Tibial nerve (tissue), 4 donors: ENCODE measurements at places on chromosomes 4 and X.

DNA sequence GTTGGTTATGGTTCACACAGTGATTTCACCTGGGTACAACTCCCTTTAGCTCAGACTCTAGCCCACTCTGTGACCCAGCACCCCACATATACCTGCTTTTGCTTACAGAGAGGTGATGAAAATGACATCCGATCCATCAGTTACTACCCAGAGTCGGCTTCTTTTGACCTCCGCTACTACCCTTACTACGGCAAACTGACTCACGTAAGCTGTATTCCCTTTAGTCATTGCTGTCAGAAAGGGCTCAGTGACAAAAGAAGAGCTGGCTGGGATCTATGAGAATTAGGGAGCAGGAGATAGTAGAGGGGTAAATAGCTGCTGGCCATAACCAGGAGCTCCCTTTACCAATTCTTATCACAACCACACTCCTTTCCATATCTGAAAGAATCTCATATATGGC, 16.7 kb downstream of the ATP1B4 start:
- H3K27me3 ChIP-seq: no peaks in the 10 kb centered on the region
- H3K27ac ChIP-seq: no peak overlapping the region
- no peaks in the 10 kb centered on the region for H3K36me3 ChIP-seq
- DNase-seq: no peak
- no peaks in the 10 kb centered on the region for H3K4me1 ChIP-seq
- H3K4me3 ChIP-seq: no peak overlapping the region

DNA sequence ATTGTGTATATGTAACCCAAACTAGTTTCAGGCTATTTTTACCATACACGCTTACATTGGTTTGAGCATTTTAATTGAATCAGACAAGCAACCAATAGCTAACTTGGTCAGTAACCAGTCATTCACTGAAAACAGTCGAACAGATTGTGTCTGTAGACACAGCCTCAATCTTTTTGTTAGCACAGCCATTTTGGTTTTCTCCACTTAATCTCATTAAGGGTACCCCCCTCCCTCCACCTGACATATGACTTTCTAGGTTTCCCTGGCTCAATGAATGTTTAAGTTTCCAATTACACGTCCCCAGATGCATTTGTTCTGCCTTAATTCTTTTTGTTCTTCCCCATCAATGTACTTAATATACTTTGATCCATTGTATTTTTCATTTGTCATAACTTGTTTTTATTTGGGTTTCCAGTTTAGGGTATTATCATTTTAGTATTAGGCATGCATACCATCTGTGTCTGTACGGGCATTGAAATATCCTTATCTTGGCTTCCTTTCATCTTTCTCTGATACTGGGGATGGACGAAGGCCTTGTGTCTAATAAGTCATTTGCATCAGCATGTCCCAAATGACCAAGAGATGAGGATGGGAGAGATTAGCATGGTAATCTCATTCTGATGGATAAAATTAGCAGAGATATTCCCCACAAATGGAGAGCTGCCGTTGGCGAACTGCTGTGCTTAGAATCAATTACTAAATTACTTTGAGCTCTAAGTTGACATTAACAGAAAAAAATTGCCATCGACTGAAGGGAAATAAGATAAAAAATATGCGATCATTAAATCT, 35.9 kb upstream of the PHOX2B start:
- H3K36me3 ChIP-seq: no peaks in the 10 kb centered on the region
- H3K4me1 ChIP-seq: no peaks in the 10 kb centered on the region
- H3K27ac ChIP-seq: no peak overlapping the region

- no peak overlapping the region for H3K27ac ChIP-seq
- no peaks in the 10 kb centered on the region for H3K36me3 ChIP-seq
- H3K4me1 ChIP-seq: no peaks in the 10 kb centered on the region
- H3K4me3 ChIP-seq: no peak overlapping the region
Observed at GRCh38 chr4:113106108-113106507, 56.7 kb downstream of the ANK2 start.

DNA sequence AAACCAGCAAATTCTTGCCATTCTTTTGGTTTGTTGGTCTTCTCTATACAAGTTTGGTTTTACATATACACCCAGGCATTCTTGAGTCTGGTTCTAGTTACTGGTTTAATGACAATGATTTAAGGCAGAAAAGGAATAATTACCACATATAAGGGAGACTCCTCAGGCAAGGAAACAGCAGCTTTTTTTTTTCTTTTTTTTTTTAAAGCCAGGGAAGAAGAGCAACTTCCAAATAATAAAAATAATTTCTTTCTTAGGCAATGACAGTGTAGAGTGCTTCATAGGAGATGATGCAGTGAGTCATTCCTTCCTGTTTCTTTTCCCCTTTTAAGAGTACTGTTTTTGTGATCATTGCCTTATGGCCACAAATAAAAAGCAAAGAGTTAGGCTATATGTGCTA, 289.7 kb downstream of the DKK2 start:
- no peaks in the 10 kb centered on the region for H3K4me1 ChIP-seq
- DNase-seq: no peak
- no peak overlapping the region for H3K27ac ChIP-seq
- H3K36me3 ChIP-seq: no peaks in the 10 kb centered on the region
- no peak overlapping the region for H3K4me3 ChIP-seq
- H3K27me3 ChIP-seq: no peaks in the 10 kb centered on the region

DNA sequence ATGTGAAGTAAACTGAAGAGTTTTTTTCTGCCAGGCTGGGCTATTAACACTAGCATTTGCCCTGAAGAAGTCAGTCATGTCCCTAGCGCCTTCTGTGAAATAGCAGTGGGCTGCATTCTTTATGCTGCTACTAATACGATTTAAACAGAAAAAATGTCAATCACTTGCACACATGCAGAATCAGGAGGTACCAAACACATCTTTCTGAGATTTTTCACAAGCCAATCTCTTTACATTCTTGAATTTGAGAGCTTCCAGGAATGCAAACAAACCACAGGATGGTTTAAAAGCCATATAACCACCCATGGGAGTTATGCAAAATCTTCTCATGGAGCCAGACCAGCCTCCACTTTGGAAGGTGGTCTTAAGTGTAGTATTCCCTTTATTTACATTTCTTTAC, 220.1 kb downstream of the IQCM start:
- no peaks in the 10 kb centered on the region for H3K27me3 ChIP-seq
- no peaks in the 10 kb centered on the region for H3K36me3 ChIP-seq

- H3K36me3 ChIP-seq: no peaks in the 10 kb centered on the region
- DNase-seq: no peak
- H3K4me1 ChIP-seq: no peaks in the 10 kb centered on the region
- no peak overlapping the region for H3K27ac ChIP-seq
Observed at GRCh38 chr4:65391382-65391781, 278.9 kb downstream of the EPHA5 start.

- no peak overlapping the region for H3K27ac ChIP-seq
- no peak for DNase-seq
- no peaks in the 10 kb centered on the region for H3K27me3 ChIP-seq
- H3K36me3 ChIP-seq: no peaks in the 10 kb centered on the region
- H3K4me1 ChIP-seq: peaks cover 5% of the 10 kb centered on the region
Observed at GRCh38 chrX:13864264-13864663, 47.4 kb upstream of the GPM6B start.

DNA sequence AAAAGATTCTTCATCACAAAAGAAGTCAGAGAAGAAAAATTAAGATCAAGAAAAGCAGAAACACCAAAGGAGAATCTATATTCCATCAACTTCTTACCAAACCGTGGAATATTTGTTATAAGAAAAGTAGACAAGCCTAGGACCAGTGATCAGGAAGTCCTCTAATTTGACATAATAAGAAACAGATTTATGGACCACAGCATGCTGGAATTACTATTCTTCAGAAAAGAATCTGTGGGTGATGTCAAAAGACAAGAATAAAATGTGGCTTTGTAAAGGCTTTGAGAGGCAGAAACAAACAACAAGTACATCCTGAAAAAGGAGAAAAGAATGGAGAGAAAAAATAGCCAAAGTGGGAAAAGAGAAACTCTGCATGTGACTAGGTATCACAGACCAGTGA, 123.3 kb downstream of the SLC10A7 start:
- no peak overlapping the region for H3K4me3 ChIP-seq
- H3K36me3 ChIP-seq: no peaks in the 10 kb centered on the region
- H3K4me1 ChIP-seq: no peaks in the 10 kb centered on the region
- H3K27me3 ChIP-seq: no peaks in the 10 kb centered on the region
- no peak overlapping the region for H3K27ac ChIP-seq

DNA sequence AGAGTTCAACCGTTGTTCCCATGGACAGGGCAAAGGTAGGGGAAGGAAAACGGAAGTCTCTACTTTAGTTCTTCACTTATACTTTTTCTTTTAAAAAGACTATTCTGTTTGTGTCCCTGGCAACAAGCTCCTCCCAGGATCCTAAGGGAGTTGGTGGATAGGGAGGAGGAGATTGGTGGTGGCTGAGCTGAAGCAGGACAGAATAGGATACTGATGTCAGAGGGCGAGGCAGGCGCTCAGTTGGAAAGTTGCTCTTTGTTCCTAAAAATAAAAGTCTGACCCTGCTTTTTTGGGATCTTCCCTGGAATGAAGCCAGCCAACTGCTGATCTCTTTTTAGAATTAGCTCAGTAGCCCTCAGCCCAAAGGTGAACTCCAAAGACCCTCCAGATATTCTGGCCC, 104.7 kb downstream of the MGST2 start:
- H3K4me3 ChIP-seq: no peak overlapping the region
- no peaks in the 10 kb centered on the region for H3K27me3 ChIP-seq
- no peaks in the 10 kb centered on the region for H3K4me1 ChIP-seq
- DNase-seq: no peak

GRCh38 chr4:13673167-13673566, 45.6 kb upstream of the BOD1L1 start:
- H3K27ac ChIP-seq: no peak overlapping the region
- no peak for DNase-seq
- H3K27me3 ChIP-seq: no peaks in the 10 kb centered on the region
- H3K4me3 ChIP-seq: no peak overlapping the region

DNA sequence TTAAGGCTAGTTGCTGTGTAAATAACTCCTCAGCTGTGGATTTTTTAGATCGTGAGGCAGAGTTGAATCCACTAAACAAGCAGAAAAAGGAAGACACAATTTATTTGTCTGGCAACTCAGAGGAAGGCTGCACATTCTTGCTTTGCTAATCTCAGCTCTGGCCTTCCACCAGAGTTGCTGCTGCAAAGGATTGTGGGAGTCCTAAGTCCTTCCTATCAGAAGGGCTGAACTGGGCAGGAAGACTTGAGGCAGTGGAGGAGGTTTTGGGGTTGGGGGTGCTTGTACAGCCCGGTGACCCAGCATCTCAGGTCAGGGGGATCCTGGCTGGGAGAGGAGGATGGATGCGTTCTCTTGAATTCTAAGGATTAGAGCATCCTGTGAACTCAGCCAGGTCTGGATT, 11.0 kb upstream of the VSIG1 start:
- H3K4me3 ChIP-seq: no peak overlapping the region
- no peaks in the 10 kb centered on the region for H3K27me3 ChIP-seq
- no peak overlapping the region for H3K27ac ChIP-seq
- H3K4me1 ChIP-seq: no peaks in the 10 kb centered on the region

GRCh38 chrX:7132335-7133049, 15.0 kb upstream of the STS start:
- H3K36me3 ChIP-seq: no peaks in the 10 kb centered on the region
- H3K27ac ChIP-seq: no peak overlapping the region

DNA sequence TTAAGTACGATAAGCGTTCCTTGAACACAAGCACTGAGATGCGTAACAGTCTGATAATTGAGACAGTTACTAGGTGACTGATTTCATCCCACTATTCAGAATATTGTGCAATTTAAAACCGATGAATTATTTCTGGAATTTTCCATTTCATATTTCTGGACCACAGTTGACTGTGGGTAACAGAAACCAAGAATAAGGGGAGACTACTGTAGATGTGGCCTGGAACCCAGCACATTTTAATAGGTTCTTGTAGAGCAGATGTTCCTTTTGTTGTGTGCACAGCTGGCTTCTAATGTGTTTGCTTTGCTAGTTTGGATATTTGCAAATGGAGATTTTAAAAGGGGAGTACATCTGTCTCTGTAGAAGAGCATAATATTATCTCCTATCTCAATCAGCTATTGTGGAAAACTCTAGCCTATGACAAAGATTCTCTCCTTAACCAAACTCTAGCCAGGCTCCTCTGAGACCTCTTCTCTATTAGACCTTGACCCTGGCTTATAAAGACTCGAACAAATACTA, 16.4 kb downstream of the NAAA start:
- H3K27ac ChIP-seq: no peak overlapping the region
- peaks cover 67% of the 10 kb centered on the region for H3K36me3 ChIP-seq
- no peak for DNase-seq
- no peaks in the 10 kb centered on the region for H3K4me1 ChIP-seq
- no peak overlapping the region for H3K4me3 ChIP-seq
- H3K27me3 ChIP-seq: no peaks in the 10 kb centered on the region
